ENCODE measurements at places on chromosomes 13 and 19.

- DNase-seq = no peak
These were observed 838 bp downstream of the AKAP11 start for GRCh38 chr13:42272804-42273175.

DNA sequence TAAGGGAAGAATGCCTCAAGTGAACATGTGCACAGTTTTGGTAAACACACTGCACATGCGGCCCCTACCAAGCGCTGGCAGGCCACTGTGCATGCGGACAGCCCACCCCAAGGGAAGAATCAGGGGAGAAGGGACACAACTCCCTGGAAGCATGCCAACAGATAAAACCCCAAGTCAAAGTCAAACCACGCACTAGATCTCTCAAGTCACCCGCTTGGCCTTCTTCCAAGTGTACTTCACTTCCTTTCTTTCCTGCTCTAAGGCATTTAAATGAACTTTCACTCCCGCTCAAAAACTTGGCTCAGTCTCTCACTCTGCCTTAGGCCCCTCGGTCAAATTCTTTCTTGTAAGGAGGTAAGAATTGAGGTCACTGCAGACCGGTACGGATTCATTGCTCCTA lies 4.6 kb upstream of the RFXAP start:
- no peak for DNase-seq

- DNase-seq = no peak
These were observed 19.5 kb upstream of the ATP8A2 start for GRCh38 chr13:25352230-25352629.

DNA sequence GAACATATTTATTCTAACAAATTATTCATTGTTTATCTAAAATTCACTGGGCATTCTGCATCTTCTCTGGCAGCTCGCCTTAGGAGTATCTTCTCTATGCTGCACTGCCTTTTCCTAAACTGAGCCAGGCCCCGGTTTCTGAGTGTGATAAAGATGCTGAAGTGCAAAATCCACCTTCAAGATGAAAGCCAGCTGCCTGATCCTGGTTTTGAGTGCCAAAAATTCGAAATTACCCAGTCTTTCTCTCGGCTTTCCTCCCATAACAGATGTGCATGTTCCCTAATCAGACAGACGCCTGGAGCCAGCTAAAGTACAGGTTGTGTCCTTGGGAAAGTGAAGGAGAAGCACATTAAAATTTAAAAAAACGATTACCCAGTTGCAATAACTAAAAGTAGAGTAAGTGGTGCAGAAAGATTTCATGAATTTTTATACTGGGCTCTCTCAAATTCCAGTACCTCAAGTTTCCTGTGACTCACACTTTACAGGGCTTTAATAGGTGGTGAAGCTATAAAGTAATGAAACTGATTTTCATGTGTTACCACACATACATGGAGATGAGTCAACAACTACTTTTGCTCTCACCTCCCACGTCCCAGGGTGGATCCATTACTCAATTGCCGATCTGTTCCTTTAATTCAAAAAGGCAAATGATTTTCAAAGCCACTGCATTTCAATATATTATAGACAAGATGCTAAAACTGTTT lies 65.0 kb upstream of the GTF2F2 start:
- peak; percentile 79 for DNase-seq

GRCh38 chr19:51293571-51294210 lies 17.8 kb upstream of the IGLON5 start:
- DNase-seq = no peak

DNA sequence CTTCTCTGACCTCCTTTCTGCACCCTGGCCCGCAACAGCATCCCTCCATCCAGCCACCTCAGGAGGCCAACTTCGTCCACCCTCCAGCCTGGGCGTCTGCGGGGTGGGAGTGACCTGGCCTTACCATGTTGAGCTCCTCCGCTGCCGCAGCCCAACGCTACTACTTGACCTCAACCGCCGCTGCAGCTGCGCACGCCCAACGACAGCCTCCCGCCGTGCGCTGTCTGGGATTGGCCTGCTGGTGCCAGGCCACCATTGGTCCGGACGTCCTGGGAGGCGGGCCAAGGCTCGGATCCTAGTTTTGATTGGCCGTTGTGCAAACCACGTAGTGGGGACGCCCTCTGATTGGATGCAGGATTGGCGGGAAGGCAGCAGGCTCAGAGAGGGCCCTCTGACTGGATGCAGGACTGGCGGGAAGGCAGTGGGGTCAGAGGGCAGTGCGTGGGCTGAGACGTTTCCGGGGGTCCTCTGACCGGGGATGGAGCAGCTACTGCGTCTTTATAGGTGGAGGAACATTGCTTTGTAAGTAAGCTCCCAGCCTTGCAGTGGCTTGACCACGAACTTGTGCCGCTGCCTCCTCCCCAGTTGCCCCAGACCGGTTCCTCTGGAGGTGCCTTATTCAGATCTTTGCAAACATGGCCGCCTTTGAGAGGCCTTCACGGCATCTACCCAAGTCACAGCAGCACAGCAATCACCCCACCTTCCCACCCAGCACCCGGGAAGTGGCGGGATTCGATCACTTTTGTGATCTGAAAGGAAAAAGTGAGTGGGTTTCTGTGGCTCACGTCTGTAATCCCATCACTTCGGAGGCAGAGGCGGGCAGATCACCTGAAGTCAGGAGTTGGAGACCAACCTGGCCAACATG lies at the start of gene TUBA3C:
TSS of gene TUBA3C (minus strand) at position 204 of the 865 bp plus-strand sequence. CDS start at position 127, 77 bp downstream.
- no peak for DNase-seq

GRCh38 chr13:73365681-73366080 lies 306.9 kb downstream of the KLF5 start:
- DNase-seq = no peak

- DNase-seq = no peak
These were observed 102.7 kb downstream of the RAB20 start for GRCh38 chr13:110458594-110459365.

DNA sequence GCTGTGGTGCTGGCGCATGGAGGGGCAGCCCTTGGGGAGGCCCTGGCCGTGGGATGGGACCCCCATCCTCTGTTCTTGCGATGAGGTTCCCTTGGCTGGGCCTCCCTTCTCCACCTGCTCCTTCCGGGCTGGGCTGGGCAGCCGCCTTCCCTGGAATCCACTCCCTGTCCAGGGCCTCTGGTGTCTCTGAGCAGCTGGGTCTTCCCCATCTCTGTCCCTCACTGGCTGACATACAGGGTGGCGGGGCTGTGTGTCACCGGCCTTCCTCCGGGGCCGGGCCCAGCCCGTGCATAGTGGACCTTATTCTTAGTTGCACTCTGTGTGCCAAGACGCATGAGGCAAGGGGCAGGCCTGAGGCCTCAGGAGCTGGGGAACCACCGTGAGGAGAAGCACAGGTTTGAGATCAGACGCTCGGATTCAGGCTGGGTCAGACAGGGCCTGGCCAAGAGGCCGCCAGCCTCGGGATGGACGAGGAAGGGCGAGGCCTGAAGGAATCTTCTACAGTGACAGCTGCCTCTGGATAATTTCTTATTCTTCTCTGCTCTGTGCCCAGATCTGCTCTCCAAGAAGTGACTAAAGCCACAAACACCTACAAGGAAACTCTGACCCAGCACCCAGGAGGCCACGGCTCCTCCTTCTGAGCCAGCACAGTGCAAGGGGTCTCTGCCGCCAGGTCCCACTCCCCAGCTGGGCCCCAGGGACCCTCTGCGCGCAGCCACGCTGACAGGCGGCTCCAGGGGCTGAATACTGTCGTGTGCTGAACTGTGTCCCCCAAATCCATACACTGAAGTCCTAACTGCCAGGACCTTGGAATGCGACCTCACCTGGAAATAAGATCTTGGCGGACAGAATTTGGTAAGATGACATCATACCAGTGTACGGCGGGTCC lies 11.0 kb downstream of the SGTA start:
- DNase-seq = no peak

GRCh38 chr13:76735641-76736040 lies 150.6 kb downstream of the KCTD12 start:
- no peak for DNase-seq

DNA sequence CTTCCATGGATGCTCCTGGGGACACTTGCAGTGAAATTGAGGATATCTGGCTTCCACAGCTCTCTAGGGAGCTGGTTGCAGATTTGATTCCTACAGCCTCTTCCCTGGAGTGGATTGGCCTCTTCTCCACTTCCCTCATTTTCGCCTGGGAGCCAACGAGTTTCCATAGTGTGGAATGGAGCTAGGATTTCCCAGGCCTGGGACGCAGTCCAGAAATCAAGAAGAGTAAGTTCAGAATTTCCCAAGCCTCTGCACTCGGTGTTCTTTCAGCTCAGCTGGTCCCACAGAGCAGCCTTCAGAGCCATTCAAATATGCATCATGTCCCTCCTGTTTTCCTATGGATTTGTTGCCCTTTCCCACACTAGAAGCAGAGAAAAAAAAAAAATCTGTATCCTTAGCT lies 68.2 kb downstream of the RAP2A start:
- DNase-seq = no peak

DNA sequence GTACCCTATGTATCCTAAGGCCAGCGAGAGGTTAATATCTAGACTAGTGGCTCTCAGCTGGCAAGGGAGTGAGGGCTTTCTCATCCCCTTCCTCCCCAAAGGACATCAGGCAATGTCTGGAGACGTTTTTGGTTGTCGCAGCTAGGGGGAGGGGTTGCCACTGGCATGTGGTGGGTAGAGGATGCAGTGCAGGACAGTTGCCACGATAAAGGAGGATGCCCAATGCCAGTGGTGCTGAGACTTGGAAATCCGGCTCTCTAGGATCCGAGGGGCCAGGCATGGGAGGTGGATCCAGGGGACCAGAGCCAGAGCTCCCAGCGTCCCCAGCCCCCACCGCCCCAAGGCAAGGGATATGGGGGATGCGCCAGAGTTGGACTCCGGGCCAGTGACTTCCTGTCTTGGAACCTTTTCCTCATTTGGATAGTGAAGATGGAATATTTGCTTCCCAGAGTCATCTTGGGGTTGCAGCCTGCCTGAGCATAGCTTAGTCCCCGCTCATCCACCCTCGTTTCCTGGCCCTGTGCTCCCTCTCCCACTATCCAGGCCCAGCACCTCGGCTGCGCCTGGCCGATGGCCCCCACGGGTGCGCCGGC lies 4.9 kb downstream of the SSC5D start:
- peak; percentile 29 for DNase-seq

DNA sequence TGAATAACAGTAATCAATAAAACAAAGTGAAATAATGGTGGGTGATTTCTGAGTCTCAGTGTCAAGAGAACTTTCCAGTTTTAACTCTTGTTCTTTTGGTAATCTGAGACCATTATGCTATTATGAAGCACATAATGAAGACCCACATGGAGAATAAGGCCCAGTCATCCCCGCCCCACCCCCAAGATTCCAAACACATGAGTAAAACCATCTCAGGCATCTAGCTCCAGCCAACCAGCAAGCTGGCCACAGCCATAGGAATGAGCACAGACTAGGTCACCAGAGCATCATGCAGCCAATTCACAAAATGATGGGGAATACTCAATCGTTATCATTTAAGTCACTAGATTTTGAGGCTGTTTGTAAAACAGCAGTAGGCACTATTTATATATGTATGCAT lies 1769.0 kb upstream of the PCDH20 start:
- DNase-seq = peak; percentile 18

- peak; percentile 61 for DNase-seq
These were observed 299.7 kb downstream of the DLEU7 start for GRCh38 chr13:50543782-50544181.

DNA sequence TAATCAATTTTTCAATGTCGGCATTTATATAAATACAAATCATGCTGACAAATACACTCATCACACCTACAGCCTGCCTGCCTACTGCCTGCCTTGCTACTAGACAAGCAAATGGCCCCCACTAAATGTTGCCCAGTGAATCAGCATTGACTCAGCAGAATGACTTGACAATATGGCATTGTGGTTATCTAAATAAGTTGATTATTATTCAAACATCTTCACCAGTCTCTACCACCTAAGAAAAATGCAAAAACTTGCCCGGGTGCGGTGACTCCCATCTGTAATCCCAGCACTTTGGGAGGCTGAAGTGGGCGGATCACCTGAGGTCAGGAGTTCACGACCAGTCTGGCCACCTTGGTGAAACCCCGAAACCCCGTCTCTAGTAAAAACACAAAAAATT lies 296.1 kb downstream of the PCDH9 start:
- DNase-seq = peak; percentile 5

- DNase-seq = peak; percentile 78
These were observed 599 bp upstream of the ARHGEF7 start for GRCh38 chr13:111114362-111115060.

DNA sequence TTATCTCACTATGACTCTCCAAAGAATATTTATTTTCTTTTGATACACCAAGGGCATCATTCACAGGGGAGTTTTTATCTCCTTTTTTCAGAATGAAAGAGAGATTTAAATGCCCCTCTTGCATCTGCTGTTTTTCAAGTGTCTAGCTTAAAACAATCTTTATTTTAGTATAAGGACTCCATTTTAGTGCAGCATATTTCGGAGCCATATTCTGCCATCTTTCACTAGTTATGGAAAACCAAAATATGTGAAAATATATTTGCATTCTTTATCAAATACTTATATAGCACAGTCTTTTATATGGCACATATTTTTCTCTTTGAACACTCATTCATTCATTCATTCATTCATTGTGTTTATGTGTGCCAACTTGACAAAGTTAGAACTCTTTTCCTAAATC lies 1130.2 kb downstream of the SLITRK5 start:
- DNase-seq = no peak

GRCh38 chr13:106372199-106373155 lies 163.0 kb downstream of the EFNB2 start:
- DNase-seq = no peak

DNA sequence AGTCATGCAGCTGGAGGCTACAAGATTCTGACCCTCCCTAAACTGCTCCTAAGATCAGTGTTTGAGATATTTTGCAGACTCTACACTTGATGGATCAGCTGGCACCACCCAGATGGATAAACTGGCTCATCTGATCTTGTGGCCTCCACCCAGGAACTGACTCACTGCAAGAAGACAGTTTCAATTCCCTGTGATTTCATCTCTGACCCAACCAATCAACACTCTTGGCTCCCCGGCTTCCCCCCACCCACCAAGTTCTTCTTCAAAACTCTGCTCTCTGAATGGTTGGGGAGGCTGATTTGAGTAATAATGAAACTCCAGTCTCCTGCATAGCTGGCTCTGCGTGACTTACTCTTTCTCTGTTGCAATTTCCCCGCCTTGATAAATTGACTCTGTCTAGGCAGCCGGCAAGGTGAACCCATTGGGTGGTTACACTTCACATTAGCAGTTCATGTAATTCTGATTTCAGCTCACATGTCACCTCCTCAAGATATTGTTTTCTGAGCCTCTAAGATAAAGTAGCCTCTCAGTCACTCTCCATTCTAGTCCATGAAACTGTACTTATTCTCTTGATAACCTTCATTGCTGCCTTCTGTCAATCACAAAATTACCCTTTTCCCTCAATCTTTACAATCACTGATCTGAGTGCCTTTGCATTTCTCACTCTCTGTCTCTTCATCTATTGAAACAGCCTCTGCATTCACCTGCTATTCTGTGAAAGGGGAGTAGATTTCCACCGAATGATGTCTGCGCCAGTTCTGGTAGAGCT lies 9.9 kb upstream of the FPR3 start:
- DNase-seq = peak; percentile 39

DNA sequence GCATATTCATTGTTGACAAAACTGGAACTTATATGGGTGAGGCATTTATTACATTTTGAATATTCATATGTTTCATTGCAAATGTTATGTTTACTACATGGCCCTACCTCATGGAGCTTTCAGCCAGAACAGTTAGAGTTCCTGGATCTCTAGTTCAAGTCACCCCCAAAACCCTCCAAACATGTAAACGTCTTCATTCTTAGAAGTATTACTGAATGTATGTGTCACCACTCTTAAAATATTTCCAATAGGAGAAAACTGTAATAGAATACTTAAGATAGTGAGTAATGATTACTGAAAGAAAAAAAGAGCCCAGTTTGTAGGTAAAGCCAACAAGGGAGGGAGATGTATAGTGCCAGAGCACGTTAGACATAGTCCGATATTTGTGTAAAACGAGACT lies 23.5 kb downstream of the URI1 start:
- no peak for DNase-seq

- no peak for DNase-seq
These were observed 10.5 kb downstream of the CYP2A13 start for GRCh38 chr19:41098762-41099161.

Data from AG20443 (cell line).